ENCODE measurements at places on chromosomes 6 and 20.

DNA sequence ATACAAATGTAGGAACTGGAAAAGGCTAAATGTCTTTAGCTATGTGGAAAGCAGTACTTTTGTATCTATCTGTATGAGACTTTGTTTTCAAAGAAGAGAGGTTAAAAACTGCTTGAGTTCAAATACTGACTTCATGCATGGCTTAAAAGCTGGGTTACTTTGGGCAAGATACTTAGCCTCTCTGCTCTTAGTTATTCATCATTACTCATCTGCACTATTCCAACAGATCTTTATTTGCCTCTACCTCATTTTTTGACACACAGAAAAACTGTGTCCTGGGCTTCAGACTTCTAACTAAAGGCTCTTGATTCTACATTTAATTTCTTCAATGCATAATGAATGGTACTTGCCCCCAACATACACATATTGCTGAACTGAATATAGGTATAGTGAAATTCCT lies 114.8 kb downstream of the DST start:
- DNase-seq, result no peak

GRCh38 chr6:45327956-45328522 lies at the start of gene RUNX2:
RUNX2 (plus strand) TSS chr6:45328330; CDS start chr6:45328727, 397 bp downstream.
- peak; percentile 82 for DNase-seq

DNA sequence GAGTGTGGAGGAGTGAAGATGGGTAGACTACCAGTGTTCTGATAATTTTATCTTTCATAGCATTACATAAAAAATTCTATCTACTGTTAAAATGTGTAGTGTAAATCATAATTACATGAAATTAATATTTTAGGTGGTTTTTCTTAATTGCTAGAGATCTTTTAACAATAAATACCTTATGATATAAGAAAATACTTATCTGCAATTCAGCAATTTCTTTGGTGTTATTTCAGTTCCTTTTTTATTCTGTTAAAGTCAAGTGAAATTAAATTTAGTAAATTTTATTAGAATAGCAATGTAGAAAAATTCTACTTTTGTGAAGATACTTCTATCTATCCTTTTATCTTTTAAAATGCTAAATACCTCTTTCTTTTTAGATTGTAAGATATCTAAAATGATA lies 104.3 kb downstream of the IMPG1 start:
- no peak for DNase-seq

DNA sequence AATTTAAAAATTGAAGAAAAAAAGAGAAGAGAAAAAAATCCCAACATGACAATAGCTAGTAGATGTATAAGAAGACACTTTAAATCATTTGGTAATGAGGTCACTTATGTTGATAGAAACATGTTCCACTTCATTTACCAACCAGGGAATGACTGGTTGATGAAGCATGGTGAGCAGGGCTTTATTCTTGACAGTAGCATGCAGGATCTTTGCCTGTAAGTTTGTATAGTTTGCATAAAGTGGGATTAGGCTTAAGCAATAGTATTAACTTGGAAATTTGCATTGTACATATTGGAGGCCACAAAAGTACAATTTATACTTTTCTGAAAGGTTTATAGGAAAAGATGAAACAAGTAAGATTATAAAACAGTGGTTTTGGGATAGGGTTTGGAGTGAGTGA lies 67.0 kb downstream of the NOX3 start:
- DNase-seq, result no peak

DNA sequence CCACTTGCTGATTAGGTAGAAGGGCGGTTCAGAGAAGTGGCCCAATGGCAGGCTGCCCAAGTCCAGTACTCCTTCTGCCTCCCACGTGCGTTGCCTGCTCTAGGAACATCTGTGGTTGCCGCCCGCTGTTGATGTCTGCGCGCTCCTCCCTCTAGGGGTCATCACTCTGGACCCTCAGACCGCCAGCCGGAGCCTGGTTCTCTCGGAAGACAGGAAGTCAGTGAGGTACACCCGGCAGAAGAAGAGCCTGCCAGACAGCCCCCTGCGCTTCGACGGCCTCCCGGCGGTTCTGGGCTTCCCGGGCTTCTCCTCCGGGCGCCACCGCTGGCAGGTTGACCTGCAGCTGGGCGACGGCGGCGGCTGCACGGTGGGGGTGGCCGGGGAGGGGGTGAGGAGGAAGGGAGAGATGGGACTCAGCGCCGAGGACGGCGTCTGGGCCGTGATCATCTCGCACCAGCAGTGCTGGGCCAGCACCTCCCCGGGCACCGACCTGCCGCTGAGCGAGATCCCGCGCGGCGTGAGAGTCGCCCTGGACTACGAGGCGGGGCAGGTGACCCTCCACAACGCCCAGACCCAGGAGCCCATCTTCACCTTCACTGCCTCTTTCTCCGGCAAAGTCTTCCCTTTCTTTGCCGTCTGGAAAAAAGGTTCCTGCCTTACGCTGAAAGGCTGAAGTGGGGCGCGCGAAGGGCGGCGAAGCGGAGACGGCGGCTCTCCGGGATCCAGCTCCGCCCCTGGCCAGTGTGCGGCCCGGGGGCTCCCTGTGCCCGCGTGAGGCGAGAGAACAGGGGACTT lies 8.5 kb downstream of the TRIM15 start:
- no peak for DNase-seq

DNA sequence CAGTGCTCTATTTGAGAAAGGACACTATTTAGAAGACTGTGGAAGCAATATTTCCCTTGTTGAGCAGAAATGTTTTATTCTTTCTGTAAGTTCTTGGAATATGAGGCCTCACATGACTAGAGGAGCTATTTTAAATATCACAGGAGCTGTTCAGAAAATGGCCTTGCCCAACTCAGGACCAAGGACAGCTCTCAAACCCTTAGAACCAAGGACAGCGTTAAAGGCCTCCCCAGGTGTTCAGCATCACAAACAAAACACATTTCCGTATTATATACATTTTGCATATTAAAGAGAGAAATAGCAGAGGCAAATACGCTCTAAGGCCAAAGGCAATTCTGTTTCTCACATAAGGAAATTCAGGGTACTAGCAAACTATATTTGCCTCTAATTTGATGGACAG lies 631.4 kb downstream of the CDH26 start:
- no peak for DNase-seq

DNA sequence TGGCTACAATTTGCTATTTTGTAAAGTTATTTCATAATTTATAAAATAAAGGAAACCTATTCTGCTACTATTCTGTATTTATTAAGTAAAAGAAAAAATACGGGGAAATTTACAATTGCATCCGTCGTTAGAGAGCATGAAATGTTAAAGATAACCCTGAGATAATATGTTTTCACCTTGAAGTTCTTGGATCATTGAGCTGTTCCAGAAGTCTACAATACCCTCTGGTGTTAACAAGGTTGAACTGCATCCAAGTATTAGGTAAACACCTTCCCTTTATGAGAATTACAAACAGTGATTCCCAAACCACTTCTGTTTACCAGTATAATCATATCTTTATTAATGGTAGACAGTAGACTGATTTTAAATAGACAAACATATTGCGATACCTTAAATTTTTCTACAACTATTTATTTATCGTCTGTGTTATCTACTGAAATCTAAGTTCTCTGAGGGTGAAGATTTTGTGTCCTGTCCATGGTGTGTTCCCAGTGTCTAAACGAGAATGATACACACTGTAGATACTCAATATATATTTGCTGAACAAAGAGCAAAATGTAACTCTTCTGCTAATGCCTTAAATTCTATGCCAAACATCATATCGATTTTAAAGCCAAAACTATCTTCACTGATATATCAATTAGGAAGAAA lies 28.2 kb downstream of the TBC1D32 start:
- DNase-seq, result no peak

DNA sequence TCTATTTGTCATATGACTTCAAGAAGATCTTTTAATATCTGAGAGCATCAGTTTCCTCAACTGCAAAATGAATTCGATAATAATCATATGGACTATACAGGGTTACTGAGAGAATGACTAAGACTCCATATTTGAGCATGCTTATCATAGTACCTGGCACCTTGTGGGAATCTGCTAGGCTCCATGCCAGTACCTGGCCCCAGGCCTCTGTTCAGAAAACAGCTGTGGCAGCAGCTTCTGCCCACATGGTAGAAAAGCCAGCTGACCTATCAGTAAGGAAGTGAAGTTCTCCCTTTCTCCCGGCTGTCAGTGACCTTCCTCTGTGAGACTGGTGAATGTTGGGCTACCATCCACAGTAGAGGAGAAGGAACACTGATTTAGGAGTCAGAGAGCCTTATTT lies 574.9 kb upstream of the CHD6 start:
- DNase-seq, result no peak

- DNase-seq, result peak; percentile 76
These were observed 3.5 kb downstream of the SOBP start for GRCh38 chr6:107493158-107494057.

DNA sequence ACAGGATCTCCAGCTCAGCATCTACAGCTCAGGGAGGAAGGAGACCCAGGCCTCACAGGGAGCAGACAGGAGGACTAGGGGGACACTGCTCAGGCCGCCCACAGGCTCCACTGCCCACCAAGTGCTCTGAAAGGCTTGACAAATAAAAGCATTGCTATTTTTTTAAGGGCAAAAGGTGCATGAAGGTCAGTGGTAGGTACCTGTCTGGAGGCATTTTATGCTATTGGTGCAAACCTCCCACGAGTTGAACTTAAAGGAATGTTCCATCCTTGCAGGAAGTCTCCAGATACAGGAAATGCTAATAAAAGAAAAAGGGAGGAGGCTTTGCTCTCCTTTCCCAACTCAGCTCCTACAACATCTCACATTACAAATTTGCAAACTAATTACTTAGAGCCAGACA lies 228.1 kb downstream of the FOXC1 start:
- no peak for DNase-seq

DNA sequence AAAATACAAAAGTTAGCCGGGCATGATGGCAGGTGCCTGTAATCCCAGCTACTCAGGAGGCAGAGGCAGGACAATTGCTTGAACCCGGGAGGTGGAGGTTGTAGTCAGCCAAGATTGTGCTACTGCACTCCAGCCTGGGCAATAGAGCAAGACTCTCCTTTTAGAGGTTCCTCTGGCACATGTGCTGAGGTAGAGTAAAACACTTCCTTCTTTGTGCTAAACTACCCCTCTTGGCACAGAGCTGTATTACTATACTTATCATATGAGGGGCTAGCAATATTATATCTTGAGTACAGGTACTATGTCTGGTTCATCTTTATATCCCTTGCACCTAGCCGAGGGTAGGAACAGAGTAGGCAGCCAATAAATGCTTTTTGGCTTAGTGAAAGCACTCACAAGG lies 40.2 kb upstream of the SAMHD1 start:
- DNase-seq, result no peak

- DNase-seq, result peak; percentile 68
These were observed 424.4 kb upstream of the MARCKS start for GRCh38 chr6:113432521-113433334.

GRCh38 chr6:12594530-12594893 lies 122.1 kb upstream of the PHACTR1 start:
- DNase-seq, result no peak

DNA sequence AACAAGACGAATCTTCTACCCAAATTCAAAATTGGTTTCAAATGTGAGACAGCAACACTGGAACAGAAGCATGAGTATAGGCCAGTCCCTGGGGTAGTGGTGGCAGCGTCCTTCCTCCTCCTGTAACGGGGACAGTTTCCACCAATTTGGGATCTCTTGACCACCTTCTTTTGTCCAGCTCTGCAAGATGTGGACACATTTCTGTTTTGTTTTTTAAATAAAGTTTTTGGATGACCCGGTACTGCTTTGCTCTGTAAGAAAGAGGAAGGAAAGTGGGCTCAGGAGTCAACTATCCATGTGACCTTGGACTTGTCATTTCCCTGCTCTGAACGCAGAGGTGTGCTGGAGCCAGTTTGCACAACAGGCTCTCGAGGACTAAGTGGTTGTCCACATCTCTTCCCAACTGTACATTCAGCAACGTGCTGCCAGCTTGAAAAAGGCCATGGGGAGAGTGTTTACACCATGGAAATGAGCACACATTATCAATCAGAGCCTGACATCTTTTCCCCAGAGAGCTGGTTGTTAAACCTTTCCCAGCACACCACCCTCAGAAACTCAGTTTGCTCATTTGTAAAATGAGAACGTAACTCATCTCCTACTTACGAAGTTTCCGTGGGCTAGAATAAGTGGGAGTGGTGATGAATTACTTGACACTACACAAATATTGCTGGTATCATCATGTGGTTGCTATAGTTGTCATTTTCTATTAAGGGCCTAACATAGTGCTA lies 66.5 kb downstream of the ADTRP start:
- no peak for DNase-seq

- peak; percentile 35 for DNase-seq
These were observed at the start of gene TIAM2 for GRCh38 chr6:154995254-154996015. TIAM2 (plus strand) TSS chr6:154995315; CDS start chr6:155129224, 133,909 bp downstream.

DNA sequence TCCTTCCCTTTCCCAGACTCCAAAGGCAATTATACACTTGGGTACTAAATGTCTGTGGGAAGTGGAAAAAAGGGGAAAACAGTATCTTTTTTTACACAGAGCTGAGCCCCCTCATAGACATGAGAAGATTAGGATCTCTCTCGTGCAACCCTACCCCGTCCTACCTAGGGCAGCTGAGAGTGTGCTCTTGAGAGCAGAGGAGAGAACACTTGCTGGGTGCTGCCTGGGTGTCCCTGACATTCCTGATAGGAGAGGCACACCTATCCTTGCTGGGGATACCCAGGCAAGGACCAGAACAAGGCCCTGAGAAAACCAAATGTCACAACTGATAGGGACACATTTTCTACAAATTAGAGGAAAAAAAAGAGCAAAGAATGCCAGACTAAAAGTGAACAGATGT lies 81.2 kb downstream of the PREP start:
- no peak for DNase-seq

GRCh38 chr6:43175676-43176422 lies 4.8 kb downstream of the SRF start:
- no peak for DNase-seq

DNA sequence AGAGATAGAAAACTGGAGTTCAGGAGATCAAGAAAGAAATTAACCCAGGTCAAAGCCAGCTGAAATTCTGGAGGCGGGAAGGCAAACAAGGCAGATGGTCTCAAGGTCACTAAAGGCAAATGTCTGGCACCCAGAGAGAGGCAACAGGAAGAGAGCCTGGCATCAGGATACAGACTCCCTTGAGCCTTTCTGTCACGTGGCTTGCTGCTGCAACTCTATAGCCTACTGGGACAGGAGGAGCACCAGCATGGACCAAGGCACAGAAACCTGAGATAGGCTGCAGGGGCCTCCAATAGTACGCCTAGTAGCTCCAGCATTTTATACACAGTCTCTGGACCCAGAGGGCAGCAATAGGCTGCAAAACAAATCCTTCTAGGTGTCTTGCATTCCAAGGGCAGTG lies 75.1 kb downstream of the SEL1L2 start:
- DNase-seq, result no peak

DNA sequence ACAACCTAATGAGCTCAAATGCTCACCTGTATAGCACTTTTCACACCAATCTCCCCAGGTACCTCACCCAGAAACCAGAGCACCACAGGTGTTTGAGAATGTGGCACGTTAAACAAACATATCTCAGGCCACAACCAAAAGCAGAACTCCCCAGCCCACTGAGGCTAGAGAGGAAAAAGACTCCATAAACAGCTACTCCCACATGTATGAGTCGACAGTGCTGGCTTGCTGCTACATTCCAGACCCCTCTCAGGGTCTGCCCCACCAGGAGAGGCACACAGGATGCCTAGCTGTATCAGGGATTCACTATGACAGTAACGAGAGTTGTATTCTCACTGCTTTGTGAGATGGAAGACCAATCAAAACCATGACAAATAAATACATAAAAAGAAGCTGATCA lies 242.6 kb upstream of the ARID1B start:
- no peak for DNase-seq

GRCh38 chr6:166902211-166902755 lies 54.1 kb downstream of the RNASET2 start:
- DNase-seq, result no peak

GRCh38 chr6:100078509-100078908 lies 84.5 kb upstream of the MCHR2 start:
- no peak for DNase-seq

All from fibroblast of gingiva (primary cell).